Progenitor cell of endocrine pancreas (in vitro differentiated cells): ENCODE measurements at places on chromosomes 6 and 20. TPM values are rescaled to one million over a fixed set of nuclear protein-coding genes. Genes with fewer than 3 reads are reported as not detected.
A peak's percentile ranks its signal among the peaks of the same experiment; 100 is the strongest.

DNA sequence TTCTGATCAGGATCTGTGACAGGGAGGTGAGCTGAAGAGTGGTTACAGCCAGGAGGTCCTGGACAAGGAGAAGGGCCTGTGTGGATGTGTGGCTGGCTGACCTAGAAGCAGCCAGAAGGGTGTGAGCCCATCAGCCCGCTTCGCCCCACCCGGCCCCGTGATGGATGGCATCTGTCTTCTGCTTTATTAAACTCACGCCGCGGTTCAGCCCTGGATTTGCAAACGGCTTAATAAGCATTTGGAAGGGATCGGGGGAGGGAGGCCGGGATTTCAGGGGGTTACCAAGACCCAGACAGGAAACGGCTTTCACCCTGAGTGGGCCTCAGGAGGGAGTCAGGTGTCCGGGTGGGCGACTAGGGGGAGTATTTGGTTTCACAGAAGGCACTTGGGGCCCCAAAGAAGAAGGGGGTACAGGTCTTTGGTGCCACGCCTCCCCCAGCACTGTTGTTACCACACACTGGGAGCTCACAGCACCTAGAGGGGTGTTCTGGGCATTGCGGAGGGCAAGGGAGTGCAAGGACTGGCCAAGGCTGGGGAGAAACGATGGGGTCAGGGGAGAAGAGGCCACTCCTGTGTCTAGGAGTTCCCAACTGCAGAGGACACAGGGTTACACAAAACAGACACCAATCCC, 53.8 kb upstream of the FOXP4 start:
- no peak for DNase-seq
- no peak overlapping the region for H3K4me3 ChIP-seq
- peaks cover 53% of the 10 kb centered on the region for H3K4me1 ChIP-seq
- no peaks in the 10 kb centered on the region for H3K36me3 ChIP-seq

- no peaks in the 10 kb centered on the region for H3K27me3 ChIP-seq
- no peak for DNase-seq
- no peaks in the 10 kb centered on the region for H3K36me3 ChIP-seq
- peaks cover 48% of the 10 kb centered on the region for H3K4me1 ChIP-seq
- no peak overlapping the region for H3K4me3 ChIP-seq
Observed at GRCh38 chr6:43937236-43938177, 167.5 kb downstream of the VEGFA start.

DNA sequence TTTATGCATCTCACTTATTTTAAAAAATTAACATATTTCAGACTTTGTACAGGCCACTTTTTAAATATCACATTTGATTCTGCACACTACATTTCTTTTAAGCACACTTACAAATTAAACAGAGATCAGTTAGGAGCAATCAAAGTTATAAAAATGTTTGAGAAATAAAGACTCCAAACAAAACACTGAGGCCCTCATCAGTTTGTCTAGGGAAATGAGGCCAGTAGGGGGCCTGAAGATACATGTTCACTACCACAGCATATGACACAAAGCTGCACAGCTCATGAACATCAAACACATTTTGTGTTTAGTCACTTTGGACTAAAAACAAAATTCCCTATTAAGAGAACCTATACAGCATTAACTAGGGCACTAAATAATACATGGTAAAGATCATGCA, 180.5 kb downstream of the PDE7B start:
- peaks cover 4% of the 10 kb centered on the region for H3K4me1 ChIP-seq
- no peak overlapping the region for H3K4me3 ChIP-seq
- H3K36me3 ChIP-seq, result no peaks in the 10 kb centered on the region
- DNase-seq, result no peak
- no peak overlapping the region for H3K27ac ChIP-seq

DNA sequence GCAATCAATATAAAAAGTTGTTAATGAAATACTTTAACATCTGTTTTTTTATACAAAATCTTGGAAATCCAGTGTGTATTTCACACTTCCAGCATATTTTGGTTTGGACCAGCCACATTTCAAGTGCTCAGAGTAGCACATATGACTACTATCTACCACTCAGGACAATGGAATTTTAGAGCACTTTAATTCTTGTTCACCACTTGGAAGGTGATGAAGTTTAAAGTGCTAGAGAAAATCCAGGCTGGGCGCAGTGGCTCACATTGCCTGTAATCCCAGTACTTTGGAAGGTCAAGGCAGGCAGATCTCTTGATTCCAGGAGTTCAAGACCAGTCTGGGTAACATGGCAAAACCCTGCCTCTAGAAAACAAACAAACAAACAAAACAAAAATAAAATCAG, 6.1 kb upstream of the SLC35B3 start:
- H3K27ac ChIP-seq, result no peak overlapping the region
- H3K27me3 ChIP-seq, result no peaks in the 10 kb centered on the region
- H3K4me3 ChIP-seq, result no peak overlapping the region
- no peaks in the 10 kb centered on the region for H3K4me1 ChIP-seq
- DNase-seq, result no peak

GRCh38 chr6:164827537-164827936, 481.9 kb downstream of the C6orf118 start:
- H3K36me3 ChIP-seq, result no peaks in the 10 kb centered on the region
- DNase-seq, result no peak
- no peak overlapping the region for H3K27ac ChIP-seq
- H3K4me3 ChIP-seq, result no peak overlapping the region
- H3K4me1 ChIP-seq, result peaks cover 4% of the 10 kb centered on the region

- peaks cover 9% of the 10 kb centered on the region for H3K27me3 ChIP-seq
- H3K4me3 ChIP-seq, result no peak overlapping the region
- no peak overlapping the region for H3K27ac ChIP-seq
- H3K4me1 ChIP-seq, result peaks cover 13% of the 10 kb centered on the region
- peaks cover 2% of the 10 kb centered on the region for H3K36me3 ChIP-seq
Observed at GRCh38 chr6:165654144-165654543, 8.9 kb downstream of the PDE10A start.

- peak overlapping the region; percentile 90 for H3K27ac ChIP-seq
- H3K4me1 ChIP-seq, result peaks cover 26% of the 10 kb centered on the region
- H3K27me3 ChIP-seq, result peaks cover 14% of the 10 kb centered on the region
- H3K4me3 ChIP-seq, result peak overlapping the region; percentile 90
- DNase-seq, result peak; percentile 62
- peaks cover 14% of the 10 kb centered on the region for H3K36me3 ChIP-seq
Observed at GRCh38 chr6:37170273-37171200, 585 bp downstream of the PIM1 start.

GRCh38 chr20:35700625-35701148, 1.5 kb downstream of the ROMO1 start:
- peak overlapping the region; percentile 90 for H3K4me3 ChIP-seq
- H3K27me3 ChIP-seq, result no peaks in the 10 kb centered on the region
- peaks cover 28% of the 10 kb centered on the region for H3K4me1 ChIP-seq
- H3K36me3 ChIP-seq, result peaks cover 13% of the 10 kb centered on the region

DNA sequence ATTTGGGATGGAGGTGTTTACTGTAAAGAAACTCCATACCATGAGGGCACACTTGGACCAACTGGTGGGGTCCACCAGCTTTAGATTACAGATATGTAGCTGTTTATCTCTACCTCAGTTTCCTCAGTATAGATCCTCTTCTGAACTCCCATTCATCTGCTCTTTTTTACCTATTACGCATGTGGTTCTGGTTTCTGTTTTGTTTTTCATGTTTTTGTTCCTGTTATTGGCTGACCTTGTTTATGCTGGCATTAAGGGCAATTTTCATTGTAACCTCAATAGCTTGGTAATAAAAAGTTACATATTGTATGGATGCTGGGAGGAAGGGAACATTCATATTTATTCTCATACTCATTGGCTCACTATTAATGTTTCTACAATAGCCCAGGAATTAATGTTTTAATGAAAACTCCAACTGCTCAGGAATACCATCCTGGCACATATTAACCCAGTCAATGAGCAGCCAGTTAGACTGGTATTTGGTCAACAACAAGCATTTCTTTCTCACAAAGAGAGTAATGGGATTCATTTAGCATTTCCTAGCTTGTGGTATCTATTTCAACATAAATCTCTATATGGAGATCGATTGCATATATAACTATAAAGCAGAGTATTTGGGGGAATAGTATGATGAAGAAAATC, 83.8 kb upstream of the FAM184A start:
- H3K27ac ChIP-seq, result no peak overlapping the region
- H3K4me3 ChIP-seq, result no peak overlapping the region
- peaks cover 8% of the 10 kb centered on the region for H3K4me1 ChIP-seq
- peaks cover 3% of the 10 kb centered on the region for H3K27me3 ChIP-seq
- DNase-seq, result no peak

DNA sequence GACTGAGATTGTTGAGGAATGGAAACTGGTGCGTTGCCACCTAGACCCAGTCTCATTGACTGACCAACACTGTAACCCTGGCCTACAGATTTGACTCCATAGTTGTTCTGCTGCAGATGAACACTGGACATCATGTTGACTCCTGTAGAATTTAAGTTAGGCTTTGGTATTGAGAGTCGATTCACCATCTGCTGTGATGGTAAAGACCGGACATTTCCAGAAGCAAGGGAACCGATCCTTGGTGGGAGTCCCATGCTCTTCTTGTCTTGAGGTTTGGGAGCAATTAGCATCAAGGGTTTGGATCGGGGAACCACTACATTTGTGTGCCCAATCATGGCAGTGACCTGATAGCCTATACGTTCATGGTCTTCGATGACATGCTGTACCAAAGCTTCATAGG, 37.6 kb downstream of the ADNP start:
- peaks cover 44% of the 10 kb centered on the region for H3K36me3 ChIP-seq
- H3K27ac ChIP-seq, result no peak overlapping the region
- no peak for DNase-seq
- H3K4me3 ChIP-seq, result no peak overlapping the region

- H3K4me1 ChIP-seq, result peaks cover 30% of the 10 kb centered on the region
- H3K4me3 ChIP-seq, result no peak overlapping the region
- DNase-seq, result no peak
- H3K36me3 ChIP-seq, result no peaks in the 10 kb centered on the region
Observed at GRCh38 chr6:1765160-1765903, 155.6 kb downstream of the FOXC1 start.

DNA sequence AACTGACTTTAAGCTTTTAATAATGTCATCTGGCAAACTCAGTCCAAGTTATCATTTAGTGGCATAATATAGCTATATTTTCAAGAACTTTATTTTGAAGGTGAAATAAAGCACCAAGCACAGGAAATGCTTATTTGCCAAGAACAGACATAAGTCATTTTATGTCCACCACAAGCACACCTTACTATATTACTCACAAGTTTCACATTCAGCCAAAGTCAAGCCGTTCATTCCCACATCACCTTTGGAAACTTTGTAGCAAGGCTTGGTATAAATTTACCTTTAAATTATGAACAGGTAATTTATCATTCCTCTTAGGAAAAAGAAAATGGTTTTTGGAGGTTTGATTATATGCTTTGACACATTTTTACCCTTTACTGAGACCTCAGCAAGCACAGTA, 236.8 kb upstream of the FKBP1C start:
- H3K27ac ChIP-seq, result no peak overlapping the region
- DNase-seq, result no peak
- no peaks in the 10 kb centered on the region for H3K27me3 ChIP-seq
- H3K4me3 ChIP-seq, result no peak overlapping the region
- no peaks in the 10 kb centered on the region for H3K36me3 ChIP-seq

GRCh38 chr6:119647309-119647708, 297.7 kb upstream of the MAN1A1 start:
- H3K27me3 ChIP-seq, result no peaks in the 10 kb centered on the region
- no peak overlapping the region for H3K27ac ChIP-seq
- H3K36me3 ChIP-seq, result no peaks in the 10 kb centered on the region
- H3K4me1 ChIP-seq, result no peaks in the 10 kb centered on the region
- DNase-seq, result no peak

DNA sequence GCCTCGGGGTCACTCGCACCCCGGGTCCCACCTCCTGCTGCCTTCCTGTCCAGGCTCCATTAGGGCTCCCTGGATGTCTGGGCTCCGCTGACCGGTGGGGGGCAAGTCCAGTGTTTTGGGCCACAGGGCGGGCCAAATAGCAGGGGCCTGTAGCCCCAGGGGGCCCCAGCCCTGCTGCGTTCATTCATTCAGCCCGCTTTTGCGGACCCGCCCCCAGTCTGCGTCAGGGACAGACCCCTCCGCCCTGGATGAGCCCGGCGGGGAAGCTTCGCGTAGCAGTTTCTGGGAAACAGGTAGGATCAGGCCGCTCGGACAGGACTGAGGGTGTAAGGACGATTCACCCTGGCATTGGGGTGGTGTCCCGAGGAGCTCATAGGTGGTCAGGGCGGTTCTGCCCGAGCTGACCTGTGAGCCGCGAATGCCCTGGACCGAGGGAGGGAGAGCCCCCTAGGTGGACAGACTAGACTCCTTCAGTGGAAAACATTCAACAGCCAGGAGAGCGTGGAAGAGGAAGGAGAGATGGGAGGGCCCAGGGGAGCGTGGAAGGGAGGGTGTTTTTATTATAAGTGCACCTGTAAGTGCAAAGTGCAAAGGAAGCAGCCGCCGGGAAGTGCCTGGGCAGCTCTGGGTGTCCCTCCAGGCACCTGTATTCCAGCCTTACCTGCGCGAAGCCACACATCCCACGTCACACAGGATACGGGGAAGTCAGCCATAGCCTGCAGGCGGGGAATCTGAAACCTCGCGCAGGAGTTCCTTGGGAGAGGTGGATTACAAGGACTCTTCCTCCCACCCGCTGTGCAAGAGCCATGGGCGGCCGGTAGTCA, 662 bp downstream of the ENTPD6 start:
- peak; percentile 34 for DNase-seq
- H3K27me3 ChIP-seq, result peaks cover 7% of the 10 kb centered on the region
- H3K27ac ChIP-seq, result peak overlapping the region; percentile 98

GRCh38 chr6:148414836-148415235, 72.2 kb downstream of the SASH1 start:
- peaks cover 2% of the 10 kb centered on the region for H3K36me3 ChIP-seq
- no peak overlapping the region for H3K27ac ChIP-seq
- peaks cover 25% of the 10 kb centered on the region for H3K4me1 ChIP-seq
- no peak overlapping the region for H3K4me3 ChIP-seq

GRCh38 chr20:43917380-43917779, 2.7 kb downstream of the TOX2 start:
- no peak overlapping the region for H3K27ac ChIP-seq
- no peak for DNase-seq
- H3K4me1 ChIP-seq, result peaks cover 7% of the 10 kb centered on the region
- H3K4me3 ChIP-seq, result no peak overlapping the region

DNA sequence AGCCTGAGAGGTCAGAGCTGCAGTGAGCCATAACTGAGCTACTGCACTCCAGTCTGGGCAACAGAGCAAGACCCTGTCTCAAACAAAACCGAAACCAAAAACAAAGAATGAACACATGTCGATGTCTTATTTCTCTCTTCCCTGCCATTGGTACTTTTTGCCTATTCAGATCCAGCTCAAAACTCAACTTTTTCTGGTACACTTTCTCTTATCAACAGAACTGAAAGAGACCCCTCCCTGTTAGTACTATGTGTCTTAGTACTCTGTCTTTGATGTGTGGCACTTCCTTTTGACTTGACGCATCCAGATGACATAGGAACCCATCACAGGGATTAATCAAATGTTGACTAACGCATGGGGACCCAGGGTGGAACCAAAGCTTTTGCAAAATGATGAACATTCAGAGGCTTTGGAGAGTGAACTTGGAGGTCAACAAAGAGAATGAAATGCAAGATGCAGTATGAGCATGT, 44.8 kb downstream of the AKAP12 start:
- no peaks in the 10 kb centered on the region for H3K36me3 ChIP-seq
- H3K4me3 ChIP-seq, result no peak overlapping the region
- H3K27me3 ChIP-seq, result peaks cover 58% of the 10 kb centered on the region

Gene OPRM1
- total RNA-seq, result not detected in 2 replicates

Gene MUC22
- total RNA-seq, result not detected in 2 replicates

Gene LTA
- total RNA-seq, result not detected in 2 replicates

Gene ADGB
- 0.04 TPM in 1 of 2 replicates, not detected in the other for total RNA-seq

Gene DEFB115
- total RNA-seq, result not detected in 2 replicates

Gene MAPK13
- 41.2 and 42.9 TPM in 2 replicates for total RNA-seq

Gene LAMP5
- not detected in 2 replicates for total RNA-seq
